ENCODE measurements at places on chromosomes 2 and 18.

DNA sequence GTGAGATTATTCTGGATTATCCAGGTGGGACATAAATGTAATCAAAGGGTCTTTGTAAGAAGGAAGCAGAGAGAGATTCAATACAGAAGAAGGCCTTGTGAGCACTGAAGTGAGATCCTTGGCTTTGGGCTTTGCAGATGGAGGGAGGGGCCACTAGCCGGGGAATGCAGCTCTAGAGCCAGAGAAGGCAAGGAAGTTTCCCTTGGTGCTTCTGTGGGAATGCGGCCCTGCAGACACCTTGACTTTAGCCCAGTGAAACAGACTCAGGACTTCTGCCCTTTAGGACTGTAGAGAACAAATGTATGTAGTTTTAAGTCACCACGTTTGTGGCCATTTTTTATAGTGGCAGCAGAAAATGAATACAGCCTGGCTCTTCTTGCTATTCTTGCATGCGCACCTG is 8.1 kb downstream of the NEU2 start:
- DNase-seq: no peak

DNA sequence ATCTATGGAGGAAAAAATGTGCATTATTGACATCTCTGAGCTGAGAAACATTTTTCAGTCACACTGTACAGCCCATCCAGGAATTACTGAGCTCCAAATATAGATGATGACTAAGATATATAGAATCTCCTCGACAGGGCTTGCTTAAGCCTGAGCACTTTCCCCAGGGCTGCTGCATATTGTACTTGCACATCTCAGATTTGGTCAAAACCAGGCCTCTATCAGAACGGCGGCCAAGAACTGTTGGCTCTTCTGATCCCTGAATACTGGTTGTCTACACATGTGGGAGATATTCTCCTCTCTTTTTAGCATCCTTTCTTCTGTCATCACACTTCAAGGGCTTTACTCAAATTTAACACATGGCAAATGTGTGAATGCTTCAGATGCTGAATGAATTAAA is 201.5 kb upstream of the SLC35G4 start:
- peak; percentile 20 for DNase-seq

DNA sequence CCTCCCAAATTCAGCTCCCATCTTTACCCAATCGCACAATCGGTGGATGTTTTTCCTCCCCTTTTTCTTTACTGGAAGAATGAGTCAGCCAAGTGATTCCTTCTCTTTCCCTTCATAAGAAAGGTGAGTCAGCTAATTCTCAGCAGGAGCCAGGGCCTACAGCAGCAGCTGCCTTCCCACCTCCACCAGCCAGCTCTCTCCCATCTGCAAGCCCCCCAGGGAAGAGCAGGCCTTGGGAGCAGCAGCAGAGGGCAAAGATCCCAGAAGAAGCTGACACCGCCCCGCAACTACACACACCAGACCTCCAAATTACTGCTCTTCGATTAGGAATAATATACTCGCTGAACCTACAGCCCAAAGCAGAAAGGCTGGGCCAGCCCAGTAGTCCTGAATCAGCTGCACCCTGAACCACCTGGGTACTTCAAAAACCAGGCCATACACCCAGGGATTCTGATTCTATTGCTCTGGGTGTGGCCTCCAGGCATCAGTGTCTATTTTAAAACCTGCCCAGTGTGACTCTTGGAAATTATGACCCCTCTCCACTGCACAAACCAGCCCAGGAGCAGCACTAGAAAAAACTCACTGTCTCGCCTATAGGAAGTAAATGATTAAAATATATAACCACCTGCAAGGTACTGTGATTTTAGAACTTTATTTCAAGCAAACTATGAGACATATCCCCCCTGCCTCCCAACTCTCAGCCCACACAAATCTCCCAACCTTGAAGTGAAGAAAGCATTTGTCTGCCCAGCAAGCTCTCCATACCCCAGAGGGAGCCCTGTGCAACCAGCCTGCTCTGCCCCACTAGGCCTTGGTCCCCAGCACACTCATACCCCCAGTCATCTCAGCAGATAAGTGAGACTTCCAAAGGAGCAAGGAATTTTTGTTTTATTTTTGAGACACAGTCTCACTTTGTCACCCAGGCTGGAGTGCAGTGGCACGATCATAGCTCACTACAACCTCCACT is 7.3 kb downstream of the SFXN5 start:
- peak; percentile 91 for DNase-seq

DNA sequence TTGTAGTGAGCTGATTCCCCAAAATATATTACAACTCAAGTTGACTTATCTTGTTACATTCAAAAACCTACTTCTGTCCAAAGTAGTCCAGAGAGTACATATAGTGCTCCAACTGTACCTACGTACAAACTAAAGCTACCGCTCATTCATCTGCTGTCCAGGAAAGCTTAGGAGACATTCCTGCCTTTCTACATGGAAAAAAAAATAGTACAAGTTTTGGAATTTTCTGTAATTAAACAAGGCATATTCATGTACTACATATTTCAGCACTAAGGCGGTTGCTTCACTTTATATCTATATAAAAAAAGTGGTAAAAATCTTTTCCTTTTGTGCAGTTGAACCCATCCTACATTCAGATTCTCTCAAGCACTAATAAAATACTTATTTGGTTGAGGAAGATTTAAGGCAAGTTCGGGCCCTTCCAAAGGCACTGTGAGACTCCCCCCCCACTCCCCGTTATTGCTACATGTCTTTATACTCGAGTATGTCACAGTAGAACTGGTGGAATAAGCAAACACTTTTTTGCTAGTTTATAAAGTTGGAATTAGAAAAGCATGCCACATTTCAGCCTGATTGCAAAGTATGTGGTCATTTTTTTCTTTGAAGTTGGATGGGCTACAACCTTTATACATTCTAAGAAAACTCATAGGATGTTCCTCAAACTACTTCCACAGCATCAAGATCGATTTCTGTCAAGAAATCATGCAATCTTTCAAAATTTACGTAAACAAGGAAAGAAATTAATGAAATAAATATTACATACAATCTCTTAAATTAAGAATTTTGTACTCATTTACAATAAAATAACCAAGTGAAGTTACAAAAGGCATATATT is 3.7 kb downstream of the ZFP36L2 start:
- peak; percentile 36 for DNase-seq
